ENCODE measurements at places on chromosomes 5 and 9.

DNA sequence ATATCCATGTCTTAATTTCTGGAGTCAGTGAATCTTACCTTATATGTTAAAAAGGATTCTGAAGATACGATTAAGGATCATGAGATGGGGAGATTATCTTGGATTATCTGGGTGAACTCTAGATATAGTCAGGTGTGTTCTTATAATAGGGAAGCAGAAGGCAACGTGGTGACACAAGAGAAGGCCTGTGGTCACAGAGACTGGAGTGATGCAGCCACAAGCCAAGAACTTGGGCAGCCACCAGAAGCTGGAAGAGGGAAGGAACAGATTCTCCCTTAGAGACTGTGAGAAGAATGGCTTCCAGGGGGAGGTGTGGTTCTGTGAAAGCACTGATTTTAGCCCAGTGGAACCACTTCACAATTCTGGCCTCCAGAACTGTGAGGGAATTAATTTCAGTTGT, 177.4 kb downstream of the ELAVL2 start:
- DNase-seq = no peak

- DNase-seq = no peak
These were observed 239.7 kb downstream of the PIK3R1 start for GRCh38 chr5:68455216-68455615.

- no peak for DNase-seq
These were observed 79.9 kb downstream of the ACER2 start for GRCh38 chr9:19488721-19489120.

- DNase-seq = no peak
These were observed 160.6 kb downstream of the COL23A1 start for GRCh38 chr5:178429491-178430185.

GRCh38 chr9:130639866-130640555, 24.4 kb upstream of the PRDM12 start:
- DNase-seq = no peak

DNA sequence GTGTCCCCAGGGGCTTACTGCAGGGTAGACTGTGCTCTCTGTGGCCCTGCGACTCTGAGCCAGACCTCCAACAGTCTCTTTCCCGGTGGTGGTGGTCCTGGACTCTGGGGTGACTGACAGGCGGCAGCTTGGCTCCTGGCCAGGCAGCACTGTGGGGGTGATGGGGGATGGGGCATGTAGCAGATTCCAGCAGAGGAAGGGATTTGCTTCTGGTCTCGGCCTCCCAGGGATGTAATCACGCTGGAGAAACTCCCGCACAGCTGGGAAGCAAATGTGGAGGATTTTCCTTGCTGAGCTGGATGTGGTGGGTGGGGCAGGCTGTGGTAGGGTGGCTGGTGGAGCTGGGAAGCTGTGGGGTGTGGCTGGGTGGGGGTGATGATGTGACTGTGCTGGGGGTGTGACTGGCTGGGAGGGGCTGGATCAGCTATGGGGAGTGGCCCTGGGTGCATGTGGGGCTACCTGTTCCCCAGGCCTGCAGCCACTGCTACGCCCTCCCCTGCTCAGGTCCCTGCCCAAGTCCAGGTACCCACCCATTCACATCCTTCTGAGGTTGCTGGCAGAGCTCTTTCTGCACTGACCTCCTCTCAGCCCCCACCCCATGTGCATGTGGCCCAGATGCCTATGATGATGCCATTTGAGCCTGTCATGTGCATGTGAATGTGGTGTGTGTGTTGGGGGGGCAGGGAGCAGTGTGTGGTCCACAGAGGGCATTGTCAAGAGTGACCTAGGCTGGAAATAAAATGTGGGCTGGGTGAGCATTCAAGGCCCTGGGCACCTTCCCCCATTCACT, 3.8 kb downstream of the NDST1 start:
- no peak for DNase-seq

DNA sequence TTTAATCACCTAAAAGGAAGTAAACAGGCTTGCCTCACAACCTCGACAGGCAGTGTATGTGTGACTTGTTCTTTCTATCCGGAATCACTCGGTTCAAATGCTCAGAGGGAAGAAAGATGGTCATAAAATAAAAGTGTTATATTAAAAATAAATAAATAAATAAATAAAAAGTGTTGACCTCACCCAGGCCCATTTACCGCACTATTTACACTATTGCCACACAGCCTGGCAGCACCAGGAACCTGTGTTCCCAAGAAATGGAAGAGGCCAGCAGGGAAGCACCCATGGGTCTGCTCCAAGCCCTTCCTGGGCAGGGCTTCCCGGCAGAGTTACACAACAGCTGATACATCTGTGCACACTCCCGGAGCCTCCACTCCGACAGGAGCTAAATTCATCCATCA, 127.9 kb downstream of the EFNA5 start:
- DNase-seq = no peak

DNA sequence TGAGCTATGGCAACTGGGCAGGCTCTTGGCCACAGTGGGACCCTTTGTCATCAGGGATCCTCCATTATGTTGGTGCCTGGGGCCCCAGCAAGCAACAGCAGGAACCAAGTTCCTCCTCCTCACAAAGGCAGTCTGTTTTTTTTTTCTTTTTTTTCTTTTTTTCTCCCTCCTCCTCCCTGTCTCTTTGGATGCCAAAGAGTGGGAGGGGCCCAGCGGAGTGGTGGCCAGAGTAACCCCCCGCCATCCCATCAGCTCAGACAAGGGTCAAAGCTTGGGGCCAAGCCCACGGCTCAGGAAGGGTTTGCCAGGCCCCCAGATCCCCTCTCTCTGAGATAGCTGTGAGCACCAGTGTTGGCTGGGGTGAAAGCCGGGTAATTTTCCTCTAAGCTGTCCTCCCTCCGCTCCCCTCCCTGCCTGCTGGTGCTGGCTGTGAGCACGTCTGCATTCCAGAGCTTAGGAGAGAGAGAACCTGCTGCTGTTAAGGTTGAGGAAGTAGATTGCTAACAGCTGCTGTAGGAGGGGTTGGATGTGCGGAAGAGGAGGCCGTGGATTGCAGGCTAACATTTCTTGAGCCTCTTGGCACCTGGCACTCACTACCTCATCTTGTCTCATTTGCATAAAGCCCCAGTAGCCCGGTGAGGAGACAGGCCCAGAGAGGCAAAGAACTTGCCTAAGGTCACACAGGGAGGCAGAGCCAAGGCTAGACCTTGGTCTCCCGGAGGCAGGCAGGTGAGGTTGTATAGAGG, 21.2 kb downstream of the GSN start:
- DNase-seq = no peak

DNA sequence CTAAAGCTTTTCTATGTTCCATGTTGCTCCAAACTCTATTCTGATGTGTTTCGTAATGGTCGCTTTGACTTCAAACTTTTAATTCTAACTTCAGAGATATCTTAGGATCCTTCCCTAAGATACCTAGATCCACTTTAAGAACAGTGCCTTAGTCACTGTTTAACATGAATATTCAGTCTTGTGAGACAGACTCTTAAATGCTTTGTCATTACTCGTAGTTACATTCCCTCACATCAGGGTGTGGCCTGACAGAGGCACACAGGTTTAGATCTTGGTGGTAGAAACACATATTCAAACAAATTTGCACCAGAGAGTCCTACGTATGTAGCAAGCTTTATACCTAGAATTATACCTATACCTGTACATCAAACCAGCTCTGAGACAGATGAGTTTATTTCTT, 687.0 kb upstream of the C9orf72 start:
- no peak for DNase-seq

- DNase-seq = peak; percentile 5
These were observed 34.7 kb downstream of the LHX3 start for GRCh38 chr9:136170006-136170901.

Measured in stimulated activated naive CD4-positive, alpha-beta T cell (primary cell).